ENCODE measurements at places on chromosomes 16 and 17. TPM values are rescaled to one million over a fixed set of nuclear protein-coding genes. Genes with fewer than 3 reads are reported as not detected.
A peak's percentile ranks its signal among the peaks of the same experiment; 100 is the strongest.

The CAPNS2 gene
- 1.8 TPM for total RNA-seq

GRCh38 chr16:79188739-79189122 is 411.8 kb downstream of the MAF start:
- no peak for DNase-seq

GRCh38 chr17:15133143-15133542 is 132.0 kb downstream of the PMP22 start:
- no peak for DNase-seq

GRCh38 chr17:74922172-74922571 is 883 bp downstream of the USH1G start:
- no peak for DNase-seq

DNA sequence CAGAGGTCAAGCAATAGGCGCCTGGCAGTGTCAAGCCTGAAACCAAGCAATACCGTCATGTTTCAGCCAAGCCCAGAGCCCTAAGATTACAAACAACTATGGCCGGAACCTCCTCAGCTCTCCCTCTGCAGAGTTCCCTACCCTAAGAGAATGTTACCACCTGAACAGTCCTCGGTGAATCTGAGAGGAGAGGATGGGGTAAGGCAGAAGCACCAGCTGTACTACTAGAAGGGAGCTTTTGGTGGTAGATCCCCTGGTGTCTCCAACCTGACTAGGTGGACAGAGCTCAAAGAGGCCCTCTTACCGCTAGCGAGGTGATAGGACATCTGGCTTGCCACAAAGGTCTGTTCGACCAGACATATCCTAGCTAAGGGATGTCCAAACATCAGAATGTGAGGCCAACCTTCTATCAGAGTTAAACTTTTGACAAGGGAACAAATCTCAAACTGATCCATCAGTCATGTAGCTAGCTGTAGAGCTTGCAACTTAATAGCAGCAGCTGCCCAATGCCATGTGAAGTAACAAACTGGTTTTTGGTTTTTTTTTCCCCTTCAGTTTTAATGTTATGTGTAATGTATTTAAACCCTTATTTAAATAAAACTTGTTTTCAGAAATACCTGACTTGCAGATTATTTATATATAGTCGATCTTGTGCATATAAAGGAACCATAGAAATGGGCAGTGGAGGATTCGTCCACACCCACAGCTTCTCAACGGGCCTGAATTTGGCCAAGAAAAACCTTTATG is 2.5 kb downstream of the EIF1 start:
- DNase-seq, result no peak

The ABCC3 gene
- total RNA-seq, result 221 TPM

DNA sequence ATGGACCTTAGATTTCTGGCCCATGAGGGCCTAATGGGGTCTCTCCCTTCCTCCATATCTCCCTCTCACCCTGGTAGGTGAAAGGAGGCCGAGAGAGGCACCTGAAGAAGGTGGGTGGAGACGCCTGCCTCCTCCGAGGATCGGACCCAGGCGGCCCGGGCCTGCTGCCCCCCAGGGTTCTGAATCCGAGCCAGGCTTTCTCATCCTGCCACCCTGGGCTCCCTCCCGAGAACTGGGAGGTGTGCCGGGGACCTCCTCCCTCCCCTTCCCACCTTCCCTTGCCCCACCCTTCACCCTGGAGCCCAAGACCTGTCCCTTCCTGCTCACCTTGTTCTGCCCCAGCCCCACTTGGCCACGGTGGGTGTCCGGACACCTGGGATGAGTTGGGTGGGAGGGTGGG is 5.0 kb downstream of the FBXL19 start:
- DNase-seq, result no peak

DNA sequence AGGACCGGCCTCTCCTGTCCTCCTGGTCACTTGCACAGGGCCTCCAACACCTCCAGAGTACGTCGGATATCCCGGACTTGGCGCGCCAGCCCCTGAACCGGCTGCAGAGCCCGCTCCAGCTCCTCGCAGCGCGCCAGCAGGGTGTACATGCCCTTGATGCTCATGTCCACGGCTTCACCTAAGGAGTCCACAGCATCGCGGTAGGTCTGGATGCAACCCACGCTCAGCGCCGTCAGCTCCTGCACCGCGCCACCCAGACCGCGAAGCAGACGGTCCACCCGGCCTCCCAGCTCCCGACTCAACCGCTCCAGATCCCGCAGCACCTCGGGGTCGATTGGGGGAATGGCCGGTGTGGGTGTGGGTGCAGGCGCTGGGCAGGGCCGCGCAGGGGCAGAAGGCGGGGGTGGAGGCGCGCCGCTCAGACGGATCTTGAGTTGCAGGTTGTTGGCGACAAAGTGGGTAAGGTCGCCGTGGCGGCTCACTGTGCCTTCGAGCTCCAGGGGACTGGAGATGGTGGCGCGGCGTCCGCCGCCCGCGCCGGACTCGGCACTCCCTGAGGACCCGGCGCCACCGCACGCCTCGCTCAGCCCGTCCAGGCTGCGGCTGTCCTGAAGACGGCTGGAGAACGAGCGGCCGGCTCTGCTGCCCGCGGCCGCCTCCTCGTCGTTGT is 804 bp downstream of the BORCS6 start:
- DNase-seq, result no peak

The GJD3 gene
- total RNA-seq, result not detected

The TNFRSF17 gene
- total RNA-seq, result not detected

DNA sequence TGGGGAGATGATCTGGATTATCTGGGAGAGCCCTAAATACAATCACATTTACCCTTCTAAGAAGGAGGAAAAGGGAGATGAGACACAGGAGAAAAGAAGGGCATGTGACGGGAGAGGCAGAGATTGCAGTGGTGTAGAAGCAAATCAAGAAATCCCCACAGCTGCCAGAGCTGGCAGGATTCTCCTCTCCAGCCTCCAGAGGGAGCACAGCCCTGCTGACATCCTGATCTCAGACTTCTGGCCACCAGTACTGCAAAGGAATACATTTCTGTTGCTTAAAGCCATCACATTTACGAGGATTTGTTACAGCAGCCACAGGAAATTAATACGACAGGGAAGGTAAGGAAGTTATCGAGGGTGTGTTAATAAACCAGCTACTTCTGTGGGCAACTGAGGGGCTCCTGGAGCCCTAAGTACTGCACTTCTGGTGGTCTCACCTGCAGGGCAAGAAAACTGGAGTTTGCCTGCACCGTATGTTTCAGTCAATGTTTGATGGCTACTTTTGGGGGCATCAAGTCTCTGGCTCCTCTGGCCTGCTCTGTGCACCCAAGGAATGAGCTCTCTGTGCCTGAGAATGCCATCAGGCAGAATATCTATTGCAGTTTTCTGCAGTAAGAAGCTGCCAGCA is 22.9 kb upstream of the CDH13 start:
- no peak for DNase-seq

DNA sequence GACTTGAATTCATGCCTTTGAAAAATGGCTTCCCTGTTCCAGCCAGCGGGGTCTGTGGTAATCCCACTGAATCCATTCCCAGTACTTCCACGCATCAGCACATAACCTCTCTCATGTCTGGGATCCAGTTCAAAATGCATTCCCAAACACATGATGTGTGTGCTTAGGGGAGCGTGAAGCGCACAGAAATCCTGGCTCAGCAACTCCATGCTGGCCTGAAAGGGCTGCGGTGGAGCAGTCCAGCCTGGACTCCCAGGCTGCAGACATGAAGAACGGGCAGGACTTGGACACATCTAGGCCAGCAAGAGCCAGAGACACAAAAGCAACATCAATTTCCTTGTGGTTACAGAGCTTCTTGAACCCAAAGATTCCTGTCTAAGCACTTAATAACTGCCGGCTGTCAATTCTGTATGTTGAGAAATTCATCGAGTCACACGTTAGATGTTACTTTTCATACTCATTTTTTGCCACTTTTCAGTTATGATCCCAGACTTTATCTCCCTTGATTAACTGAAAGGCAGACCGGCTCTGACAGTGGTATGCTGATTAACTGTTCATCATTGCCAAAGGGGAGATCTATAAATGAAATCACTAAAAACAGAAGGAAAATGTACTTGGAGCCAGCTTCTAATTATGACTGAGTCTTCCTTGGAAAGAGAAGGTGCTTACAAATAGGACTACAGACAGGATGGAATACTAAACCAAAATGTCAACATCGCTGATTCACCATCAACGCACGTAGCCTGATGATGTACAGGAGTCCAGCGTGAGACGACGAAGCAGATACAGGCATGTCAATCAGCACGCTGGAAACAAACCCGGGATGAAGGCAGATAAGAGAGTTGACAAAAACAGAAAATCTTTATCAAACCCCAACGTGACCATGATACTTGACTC is 23.0 kb downstream of the NSMCE1 start:
- DNase-seq, result no peak

DNA sequence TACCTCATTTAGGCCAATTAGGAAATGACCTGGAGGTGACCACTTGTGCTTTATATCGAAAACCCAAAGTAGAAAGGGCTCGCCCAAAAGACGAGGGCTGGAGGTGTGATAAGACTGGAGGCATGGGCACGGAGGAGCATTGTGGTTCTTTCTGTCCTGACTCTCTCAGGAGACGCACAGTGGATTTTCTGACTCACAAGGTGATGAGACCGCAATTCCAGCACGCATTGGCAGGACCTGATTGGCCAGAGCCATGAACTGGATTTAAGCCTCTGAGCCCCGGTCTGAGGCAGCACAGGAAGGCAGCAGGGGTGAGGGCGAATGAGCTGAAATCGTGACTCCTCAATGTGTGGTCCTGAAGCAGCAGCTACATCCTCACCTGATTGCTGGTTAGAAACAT is 559.1 kb upstream of the SALL1 start:
- DNase-seq, result no peak

The KRTAP4-6 gene
- not detected for total RNA-seq

- DNase-seq, result no peak
These were observed 29.8 kb upstream of the MYH2 start for GRCh38 chr17:10579270-10579669.

- no peak for DNase-seq
These were observed 45.9 kb upstream of the HS3ST3A1 start for GRCh38 chr17:13647543-13648021.

DNA sequence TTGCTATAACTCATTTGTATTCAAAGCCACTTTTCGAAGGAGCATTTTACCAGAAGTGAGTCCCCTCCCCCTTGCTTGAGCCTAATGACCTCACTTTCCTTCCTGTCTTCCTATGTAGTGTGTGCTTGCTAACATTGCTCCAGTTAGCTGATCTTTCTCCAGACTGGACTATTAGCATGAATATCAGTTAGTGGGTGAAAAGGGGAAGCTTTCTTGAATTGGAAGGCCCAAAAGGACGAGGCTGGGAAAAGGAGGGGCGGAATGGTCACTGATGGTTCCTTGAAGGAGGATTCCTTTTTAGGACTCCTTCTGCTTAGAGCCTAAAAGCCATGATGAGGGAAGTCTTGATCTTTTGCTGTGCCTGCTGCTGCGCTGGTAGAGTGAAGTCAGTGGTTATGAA is 11.9 kb downstream of the MAP3K3 start:
- no peak for DNase-seq

GRCh38 chr16:30628628-30629540 is 18.7 kb upstream of the ZNF689 start:
- DNase-seq, result peak; percentile 89

- DNase-seq, result peak; percentile 52
These were observed 147.5 kb upstream of the GSE1 start for GRCh38 chr16:85465328-85466303.

- DNase-seq, result no peak
These were observed 82.0 kb upstream of the NKD1 start for GRCh38 chr16:50466170-50466569.

DNA sequence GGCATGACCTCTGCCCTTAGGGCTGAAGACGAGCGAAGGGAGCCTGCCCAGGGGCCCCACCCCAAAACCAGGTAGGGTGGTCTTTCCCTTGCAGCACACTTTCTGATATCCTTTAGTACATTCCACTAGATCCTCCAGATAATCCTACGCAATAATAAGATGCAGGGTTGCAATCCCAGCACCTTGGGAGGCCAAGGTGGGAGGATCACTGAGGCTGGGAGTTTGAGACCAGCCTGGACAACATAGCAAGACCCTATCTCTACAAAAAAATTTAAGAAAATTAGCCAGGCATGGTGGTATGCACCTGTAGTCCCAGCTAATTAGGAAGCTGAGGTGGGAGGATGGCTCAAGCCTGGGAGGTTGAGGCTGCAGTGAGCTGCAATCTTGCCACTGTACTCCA is 34.9 kb upstream of the MLKL start:
- DNase-seq, result no peak

- DNase-seq, result no peak
These were observed 7.6 kb downstream of the ADCY7 start for GRCh38 chr16:50273888-50274325.

The MGAT5B gene
- 13.9 TPM for total RNA-seq

DNA sequence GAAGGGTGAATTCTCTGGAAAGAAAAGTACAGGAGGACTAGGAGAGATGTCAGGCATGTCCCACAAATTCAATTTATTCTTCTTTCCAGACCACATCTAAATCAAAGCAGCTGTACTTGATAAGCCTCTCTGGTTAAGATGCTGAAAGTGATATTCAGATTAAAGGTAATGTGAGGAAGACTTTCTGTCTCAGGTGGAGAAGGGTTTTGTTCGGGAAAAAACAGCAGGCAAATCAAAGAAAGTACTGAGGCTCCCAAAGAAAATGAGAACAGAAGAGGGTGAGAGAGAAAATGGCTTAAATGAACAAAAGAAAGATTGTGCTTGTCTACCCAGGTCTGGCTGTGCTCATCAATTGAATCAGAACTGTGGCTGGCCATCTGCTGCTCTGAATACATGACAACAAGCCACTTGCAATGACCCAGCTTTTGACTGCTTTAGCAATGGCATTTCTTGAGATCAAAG is 55.6 kb downstream of the MMD start:
- no peak for DNase-seq

GRCh38 chr16:56932721-56933619 is 1.0 kb downstream of the HERPUD1 start:
- DNase-seq, result peak; percentile 84

DNA sequence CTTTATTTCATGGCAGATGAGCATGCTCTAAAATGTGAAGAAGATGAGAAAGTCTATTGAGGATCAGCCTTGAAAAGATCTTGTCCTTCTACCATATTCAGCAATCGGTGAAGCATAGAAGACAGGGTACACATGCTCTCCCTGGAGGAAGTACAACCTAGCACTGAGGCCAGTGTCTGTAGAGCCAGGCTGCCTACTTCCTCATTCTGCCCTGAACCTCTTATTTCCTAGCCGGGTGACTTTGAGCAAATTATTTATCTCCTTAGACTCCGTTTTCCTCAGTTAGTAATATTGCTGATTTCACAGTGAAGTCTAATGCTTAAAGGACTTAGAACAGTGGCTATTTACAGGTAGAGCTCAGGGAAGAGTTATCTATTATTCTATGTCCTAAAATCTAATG is 58.4 kb downstream of the TMEM100 start:
- no peak for DNase-seq

The TEKT1 gene
- total RNA-seq, result 0.50 TPM

GRCh38 chr17:32161506-32162365 is 19.4 kb downstream of the RHOT1 start:
- DNase-seq, result peak; percentile 41
